Activated naive CD4-positive, alpha-beta T cell treated with anti-CD3 and anti-CD28 coated beads, Interleukin-2, amount 50 U/mL, for 16 hours (primary cell): ENCODE measurements at places on chromosomes 16 and 17.

DNA sequence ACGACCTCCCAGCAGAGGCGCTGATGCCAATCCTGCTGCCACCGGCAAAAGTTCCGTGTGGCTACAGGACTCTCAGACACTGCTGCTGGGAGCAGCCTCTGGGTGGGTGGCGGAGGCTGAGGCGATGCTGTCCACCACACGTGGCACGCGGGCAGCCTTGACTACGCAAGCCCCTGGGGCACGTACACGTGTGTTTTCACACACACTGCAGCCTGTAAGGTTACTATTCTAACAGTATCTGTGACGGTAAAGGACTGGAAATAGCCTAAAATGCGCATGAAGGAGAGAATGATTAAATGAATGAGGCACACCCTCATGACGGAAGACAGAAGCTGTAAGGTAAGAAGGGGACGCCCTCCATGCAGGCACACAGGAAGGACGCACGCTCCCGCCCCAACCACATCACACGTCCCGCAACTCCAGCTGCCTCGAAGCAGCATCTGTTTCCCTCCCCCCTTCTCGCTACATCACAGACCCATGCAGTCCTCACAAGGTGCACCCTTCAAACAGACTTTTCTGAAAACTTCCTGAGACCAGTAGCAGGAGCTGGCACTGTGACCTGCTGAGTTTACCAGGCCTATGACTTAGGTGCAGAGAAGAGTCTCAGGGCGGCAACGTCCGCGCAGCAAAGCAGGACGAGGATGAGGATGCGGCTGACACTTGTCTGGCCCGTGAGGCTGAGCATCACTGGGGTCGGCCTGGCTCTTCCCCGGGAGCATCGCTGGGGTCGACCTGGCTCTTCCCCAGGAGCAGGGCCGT, 28.7 kb upstream of the FASN start:
- DNase-seq: peak; percentile 68

- peak; percentile 41 for DNase-seq
Observed at GRCh38 chr16:58628845-58629732, 537 bp downstream of the CNOT1 start.

GRCh38 chr16:1454561-1454960, 10.2 kb upstream of the CCDC154 start:
- no peak for DNase-seq

DNA sequence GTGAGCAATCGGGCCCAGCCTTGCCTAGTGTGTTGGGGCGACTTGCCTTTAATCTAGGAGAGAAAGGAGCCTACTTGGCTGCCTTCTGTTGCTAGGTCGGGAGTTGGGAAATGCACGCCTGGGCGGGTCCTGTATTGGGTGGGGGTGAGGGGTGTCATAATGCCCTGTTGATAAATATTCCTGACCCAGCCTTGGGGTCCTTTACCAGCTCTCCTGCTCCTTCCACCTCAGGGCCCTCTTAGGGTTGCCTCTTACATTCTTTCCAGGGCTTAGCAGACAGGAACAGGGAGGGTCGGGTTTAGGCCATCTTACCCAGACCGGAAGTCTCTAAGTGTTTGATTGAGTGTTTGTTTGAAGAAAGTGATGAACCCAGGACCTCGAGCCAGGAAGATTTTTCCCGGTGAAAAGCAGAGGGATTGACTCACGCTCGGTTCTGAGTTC, 112.9 kb downstream of the SEC14L1 start:
- no peak for DNase-seq

- no peak for DNase-seq
Observed at GRCh38 chr16:71635632-71636031, 9.6 kb downstream of the MARVELD3 start.

GRCh38 chr16:15457958-15458357, 23.6 kb downstream of the BMERB1 start:
- DNase-seq: no peak
